ENCODE measurements at places on chromosomes 11 and 22.

GRCh38 chr22:17143826-17144225 is 15.3 kb downstream of the HDHD5 start:
- no peak for DNase-seq

GRCh38 chr11:92675303-92675702 is 294.1 kb upstream of the MTNR1B start:
- DNase-seq, result no peak

DNA sequence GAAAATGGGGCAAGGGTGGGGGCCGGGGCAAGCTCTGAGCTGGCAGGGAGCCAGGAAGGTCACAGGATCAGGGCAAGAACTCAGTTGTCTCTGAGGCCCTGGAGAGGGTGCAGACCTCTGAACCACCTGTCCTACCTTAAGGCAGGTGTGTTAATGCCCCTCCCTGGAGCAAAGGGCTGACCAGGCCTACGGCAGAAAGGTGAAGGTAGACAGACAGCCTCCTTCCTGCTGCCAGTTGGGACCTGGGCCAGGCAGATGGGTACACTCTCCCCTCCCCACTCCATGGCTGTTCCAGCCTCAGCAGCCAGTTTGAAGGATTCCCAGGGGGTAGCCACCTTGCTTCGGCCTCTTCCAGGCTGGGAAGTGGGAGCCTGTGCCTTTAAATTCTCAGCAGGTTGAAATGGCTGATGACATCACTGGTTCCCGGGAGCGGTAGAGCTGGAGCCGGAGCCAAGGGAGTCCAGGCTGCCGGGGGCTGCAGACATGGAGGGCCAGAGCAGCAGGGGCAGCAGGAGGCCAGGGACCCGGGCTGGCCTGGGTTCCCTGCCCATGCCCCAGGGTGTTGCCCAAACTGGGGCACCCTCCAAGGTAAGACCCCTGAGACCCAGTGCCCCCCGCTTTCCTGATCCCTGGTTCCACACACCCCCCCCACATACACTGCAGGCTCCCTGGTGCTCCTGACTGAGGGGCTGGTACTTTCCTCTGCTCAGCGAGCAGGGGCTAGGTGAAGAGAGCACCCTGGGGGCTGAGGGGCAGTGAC is at the start of gene INPP5J:
Gene INPP5J, plus strand, starts transcription at position 435 of the 760 bp plus-strand sequence. Its CDS starts 49 bp downstream, at position 484.
- peak; percentile 80 for DNase-seq

DNA sequence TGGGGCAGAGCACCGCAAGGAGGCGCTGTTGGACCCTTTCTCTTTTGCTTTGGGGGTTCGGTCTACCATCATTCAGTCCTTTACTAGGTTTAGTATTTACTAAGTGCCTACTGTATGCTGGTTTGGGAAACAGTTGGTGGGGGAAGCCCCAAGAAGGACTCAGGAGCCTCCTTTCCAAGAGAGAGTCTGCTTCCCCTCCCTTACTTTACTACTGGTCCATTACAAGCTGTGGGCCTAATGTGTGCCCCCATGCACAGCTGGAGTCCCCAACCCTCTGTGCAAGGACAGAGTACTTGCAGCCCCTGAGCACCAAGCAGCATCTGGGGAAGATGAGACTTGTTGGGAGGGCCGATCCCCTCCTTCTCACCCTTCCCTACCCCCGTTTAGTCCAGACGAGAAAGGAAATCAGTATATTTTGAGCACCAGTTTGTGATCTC is 876 bp upstream of the UBE2L6 start:
- peak; percentile 93 for DNase-seq

- no peak for DNase-seq
Measured at GRCh38 chr11:65204143-65204542, 22.4 kb downstream of the CAPN1 start.

GRCh38 chr11:255176-255575 is 18.4 kb downstream of the PSMD13 start:
- DNase-seq, result no peak

GRCh38 chr11:57174656-57175055 is 7.1 kb upstream of the LRRC55 start:
- no peak for DNase-seq

DNA sequence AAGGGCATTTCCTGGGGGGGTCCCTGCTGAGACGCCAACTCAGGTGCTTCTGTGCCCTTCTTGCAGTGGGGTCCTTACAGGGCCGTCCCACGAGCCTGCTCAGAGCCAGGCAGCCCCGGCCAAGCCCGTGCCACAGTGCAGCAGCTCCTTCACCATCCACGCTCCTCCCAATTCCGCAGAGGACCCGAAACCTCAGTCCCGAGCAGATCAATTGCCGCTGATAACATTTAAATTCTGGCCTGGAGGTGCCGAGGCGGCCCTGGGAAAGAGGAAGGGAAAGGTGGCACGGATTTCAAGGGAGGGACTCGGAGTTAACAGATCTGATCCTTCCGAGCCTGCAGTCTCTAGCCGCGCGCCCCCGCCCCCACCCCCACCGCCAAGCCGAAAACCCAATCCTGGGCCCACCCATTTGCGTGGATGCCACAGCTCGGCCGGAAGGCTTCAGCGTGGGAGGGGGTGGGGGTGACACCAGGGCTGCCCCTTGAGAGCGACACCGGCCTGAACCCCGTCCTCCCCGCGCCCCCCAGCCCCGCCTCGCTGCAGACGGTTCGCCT is 32.3 kb upstream of the JAM3 start:
- DNase-seq, result peak; percentile 78

DNA sequence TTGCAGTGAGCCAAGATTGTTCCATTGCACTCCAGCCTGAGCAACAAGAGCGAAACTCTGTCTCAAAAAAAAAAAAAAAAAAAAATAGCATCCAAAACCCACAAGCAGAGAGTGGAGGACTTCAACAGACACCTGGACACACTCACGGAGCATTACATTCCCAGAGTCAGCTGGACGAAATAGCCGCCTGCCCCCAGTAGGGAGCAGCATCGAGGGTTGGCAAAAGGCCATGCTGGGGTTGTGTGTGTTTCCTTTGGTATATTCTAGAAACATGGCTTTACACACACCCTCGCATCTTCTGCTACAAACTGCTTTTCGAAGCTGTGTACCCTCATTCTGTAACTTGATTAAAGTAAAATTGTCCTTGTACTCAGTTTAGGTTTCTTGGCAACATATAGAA is 5.3 kb downstream of the ADA2 start:
- peak; percentile 79 for DNase-seq

GRCh38 chr11:65430406-65431217 is 8.0 kb downstream of the NEAT1 start:
- DNase-seq, result no peak

DNA sequence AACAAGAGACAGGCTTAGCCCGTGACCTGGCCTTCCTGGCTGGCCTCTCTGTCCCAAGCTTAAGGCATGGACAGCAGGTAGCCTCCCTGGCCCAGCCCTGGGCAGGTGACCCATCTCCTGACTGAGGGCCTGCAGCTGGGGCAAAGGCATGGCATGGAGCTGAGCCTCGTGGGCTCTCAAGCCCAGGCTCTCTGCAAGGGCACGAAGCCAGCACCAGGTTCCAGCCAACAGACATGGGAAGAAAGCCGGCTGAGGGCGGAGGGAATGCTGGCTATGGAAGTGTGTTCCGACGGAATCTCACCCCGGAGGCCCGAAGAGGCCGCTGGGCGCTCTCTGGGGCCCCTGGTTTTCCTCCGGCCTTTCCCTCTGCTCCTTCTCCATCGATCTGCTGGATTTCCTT is 12.9 kb downstream of the DNAL4 start:
- DNase-seq, result no peak

DNA sequence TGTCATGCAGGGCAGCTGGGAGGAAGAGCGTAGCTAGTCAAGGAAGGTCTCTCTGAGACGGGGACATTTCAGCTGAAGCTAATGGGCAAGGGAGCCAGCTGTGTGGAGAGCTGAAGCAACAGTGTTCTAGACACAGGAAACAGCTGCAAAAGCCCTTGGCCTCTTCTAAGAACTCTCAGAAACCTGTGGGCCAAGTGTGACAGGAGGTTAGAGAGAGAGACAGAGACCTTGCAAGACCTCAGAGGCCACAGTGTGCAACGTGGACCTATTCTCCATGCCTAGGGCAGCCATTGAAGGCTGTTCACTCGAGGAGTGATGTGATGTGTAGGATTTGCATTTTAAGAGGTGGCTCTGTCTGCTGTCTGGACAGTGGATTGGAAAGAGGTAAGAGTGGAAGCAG is 48.7 kb upstream of the TNRC6B start:
- no peak for DNase-seq

- no peak for DNase-seq
Measured at GRCh38 chr22:30226192-30226832, 20.2 kb downstream of the LIF start.

- DNase-seq, result peak; percentile 92
Measured at GRCh38 chr11:33065445-33066178, 26.2 kb downstream of the TCP11L1 start.

DNA sequence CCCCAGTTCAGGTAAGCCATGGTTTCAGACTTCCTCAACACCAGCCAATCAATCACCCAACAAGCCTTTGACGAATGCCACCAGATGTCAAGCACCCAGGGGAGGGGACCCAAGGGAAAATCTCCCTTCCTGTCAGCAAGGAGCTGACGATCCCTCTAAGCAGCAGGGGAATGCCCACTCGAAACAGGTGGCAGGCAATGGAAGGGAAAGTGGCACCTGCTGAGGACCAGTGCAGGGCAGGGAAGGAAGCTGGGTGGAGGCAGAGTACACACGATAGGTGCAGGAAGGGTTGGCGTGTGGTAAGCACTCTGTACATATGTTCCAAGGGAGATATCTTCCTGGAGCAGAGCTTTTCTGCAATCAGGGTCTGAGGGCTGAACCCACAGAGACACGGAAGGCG is 11.7 kb upstream of the CREB3L1 start:
- DNase-seq, result no peak

DNA sequence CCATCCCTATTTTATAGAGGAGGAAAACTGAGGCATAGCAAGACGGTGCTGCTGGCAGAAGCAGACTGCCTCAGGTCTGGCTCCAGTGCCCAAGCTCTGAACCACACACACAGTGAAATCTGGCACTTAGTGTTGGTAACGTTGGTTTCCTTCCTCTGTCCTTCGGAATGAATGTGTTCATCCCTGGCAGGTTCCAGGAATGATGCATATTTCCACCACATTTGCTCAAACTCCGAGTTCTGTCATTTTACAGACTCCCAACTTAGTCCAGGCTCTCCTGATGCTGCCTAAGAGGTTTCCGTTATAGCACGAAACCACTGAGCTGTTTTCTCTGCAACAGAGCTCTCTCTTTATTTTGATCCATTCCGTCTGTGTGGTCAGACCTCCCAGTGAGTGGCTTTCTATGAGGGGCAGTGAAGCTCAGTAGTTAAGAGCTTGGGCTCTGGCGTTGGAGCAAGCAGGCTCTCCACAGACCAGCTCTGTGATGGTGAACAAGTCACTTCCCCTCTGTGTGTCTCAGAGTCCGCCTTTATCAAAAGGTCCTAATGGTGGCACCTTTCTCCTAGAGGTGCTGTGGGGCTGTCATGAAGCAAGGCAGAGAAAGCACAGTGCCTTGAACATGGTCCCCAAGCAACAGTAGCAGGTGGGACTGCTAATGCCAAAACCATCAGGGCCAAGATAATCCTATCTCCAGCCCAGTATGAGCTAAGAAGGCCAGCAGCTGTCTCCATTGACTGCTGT is 200.3 kb downstream of the MYO18B start:
- no peak for DNase-seq

DNA sequence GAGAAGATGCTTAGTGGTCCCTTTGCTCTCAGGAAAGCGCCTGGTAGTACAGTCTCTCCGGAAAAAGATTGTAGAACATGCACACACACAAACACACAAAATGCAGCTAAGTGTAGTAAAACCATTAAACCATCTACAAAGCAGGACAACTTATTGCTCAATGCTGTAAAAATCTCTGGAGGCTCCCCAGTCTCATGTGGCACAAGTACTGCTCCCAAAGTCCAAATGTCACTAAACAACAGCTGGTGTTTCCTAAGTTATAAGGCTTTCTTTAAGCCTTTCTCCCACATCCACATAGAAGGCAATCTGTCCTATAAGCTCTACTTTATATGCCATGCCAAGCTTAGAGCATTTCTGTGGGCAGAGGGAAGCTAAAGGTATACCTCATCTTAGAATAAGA is 32.9 kb downstream of the CDON start:
- DNase-seq, result no peak

DNA sequence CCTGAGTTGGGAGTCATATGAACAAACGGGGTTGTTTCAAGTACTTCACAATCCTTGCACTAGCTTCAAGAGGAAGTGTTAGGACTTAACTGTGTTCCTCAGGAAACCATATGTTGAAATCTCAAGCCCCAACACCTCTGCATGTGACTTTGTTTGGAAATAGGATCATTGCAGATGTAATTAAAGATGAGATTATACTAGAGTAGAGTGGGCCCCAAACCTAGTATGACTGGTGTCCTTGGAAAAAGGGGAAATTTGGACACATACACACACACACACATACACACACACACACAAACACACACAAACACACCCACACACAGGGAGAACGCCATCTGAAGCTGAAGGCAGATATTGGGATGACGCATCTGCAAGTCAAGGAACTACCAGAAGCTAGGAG is 6.4 kb upstream of the CEP295 start:
- DNase-seq, result no peak

DNA sequence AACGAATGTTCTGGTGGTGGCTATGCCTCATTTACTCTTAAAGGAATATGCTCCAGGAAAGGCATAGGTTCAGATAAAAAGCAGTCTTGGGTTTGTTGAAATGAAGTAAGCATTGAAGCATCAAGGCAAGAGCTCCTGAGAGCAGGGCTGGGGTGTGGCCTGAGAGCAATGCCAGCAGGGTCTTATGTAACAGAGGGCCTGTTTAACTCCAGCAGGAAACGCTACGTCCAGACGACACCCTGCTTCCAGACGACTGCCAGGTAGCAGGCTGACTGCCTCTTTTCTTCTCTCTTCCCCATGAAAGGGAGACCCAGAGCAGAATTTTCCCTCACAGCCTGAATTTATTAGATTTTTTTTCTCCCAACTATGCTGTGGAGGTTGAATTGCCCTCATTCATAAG is 127.2 kb upstream of the SLC5A12 start:
- no peak for DNase-seq

GRCh38 chr11:69001243-69002081 is 11.6 kb downstream of the MRGPRF start:
- no peak for DNase-seq

DNA sequence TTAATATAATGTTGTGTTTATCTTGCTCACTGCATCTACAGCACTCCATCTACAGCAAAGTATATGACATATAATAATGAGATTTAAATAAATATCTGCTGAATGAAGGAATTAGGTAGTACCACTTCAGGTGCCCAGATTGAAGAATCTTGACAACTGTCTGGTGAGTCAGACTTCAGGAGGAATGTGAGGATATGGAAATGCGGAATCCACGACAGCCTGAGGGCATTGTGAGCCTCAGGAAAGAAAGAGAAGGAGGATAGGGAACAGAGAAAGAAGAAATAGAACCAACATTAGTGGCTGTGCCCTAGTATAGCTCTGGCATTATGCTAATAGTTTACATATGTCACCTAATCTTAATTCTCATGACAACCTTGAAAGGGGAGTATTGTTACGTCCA is 304.4 kb downstream of the AASDHPPT start:
- peak; percentile 53 for DNase-seq

GRCh38 chr11:45253640-45254039 is 32.5 kb downstream of the SYT13 start:
- no peak for DNase-seq

GRCh38 chr11:133935551-133935910 is 21.2 kb downstream of the IGSF9B start:
- DNase-seq, result no peak

- DNase-seq, result no peak
Measured at GRCh38 chr11:60315871-60316270, 11.2 kb upstream of the MS4A6E start.
